ENCODE measurements at places on chromosomes 12 and 14. TPM values are rescaled to one million over a fixed set of nuclear protein-coding genes. Genes with fewer than 3 reads are reported as not detected.
A peak's percentile ranks its signal among the peaks of the same experiment; 100 is the strongest.

DNA sequence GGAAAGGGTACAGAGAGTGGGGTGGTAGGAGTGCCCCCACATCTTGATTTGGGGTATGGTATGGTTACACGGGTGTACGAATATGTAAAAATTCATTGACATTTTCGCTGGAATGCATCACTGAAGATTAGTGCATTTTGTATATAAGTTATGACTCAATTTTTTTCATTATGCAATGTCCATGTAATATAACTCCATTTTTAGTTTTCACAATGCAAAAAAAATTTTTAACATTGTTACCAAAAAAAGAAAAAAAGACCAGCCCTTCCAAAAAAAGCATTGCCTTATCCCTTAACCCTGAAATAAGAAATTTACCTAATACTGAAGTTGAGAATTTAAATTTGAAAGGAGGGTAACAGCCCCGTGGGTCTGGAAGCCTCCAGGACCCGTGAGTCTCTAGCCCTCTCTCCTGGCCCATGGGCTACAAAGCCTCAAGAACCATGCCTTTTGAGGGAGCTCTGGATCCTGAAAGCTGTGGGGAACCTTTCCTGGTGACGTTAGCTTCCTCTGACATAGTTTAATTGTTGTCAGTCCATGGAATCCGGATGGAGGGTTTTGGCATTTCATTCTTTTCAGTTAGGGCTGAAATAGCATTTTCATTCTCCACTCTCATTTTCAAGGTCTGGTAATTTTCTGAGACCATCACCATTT is 55.6 kb upstream of the ACTN1 start:
- DNase-seq = peak; percentile 85

DNA sequence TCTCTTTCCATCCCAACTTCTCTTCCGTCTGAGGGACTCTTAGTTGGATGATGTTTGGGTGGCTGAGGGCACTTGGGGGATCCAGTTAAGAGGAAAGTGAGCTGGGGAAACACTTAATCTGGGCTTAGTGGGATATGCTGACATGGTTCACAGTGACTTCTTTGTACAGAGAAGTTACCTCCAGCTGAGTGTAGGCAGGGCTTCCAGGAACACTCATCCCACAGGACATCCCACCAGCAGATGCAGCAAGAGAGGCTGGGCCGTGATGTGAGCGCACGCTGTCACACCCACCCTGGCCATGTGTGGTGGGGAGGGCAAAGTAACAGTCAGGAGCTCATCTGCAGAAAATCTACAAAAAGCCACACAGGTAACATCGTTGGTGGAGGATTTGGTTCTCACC is 832 bp upstream of the CACNA2D4 start:
- DNase-seq = no peak

- no peak for DNase-seq
Observed at GRCh38 chr14:96676166-96676565, 121.0 kb upstream of the VRK1 start.

DNA sequence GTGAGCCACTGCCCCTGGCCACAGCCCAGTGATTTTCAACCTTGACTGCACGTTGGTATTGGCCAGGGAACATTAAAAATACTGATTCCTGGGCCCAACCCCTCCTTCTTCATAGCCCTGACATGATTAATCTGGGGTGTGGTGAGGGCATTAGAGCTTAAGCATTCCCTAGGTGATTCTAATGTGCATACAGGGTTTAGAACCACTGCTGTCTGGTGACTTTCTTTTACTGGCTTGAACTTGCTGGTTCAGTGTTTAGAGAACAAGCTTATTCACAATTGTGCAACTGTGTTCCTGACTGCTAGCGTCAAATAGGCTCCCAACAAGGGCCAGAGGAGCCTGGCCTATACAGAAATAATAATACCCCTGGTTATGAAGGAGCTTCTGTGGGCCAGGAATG is 488.8 kb upstream of the CCDC196 start:
- no peak for DNase-seq

The ARHGEF25 gene
- 1.6 TPM for total RNA-seq

The CCDC197 gene
- not detected for total RNA-seq

- no peak for DNase-seq
Observed at GRCh38 chr12:24979329-24979728, 30.4 kb upstream of the BCAT1 start.

The LHX5 gene
- total RNA-seq = not detected

The RAB5B gene
- total RNA-seq = 37.2 TPM

GRCh38 chr14:84520711-84521338 is 1009.1 kb upstream of the FLRT2 start:
- DNase-seq = no peak

The DHRS2 gene
- 1.7 TPM for total RNA-seq

The JDP2 gene
- 8.5 TPM for total RNA-seq

The KRT77 gene
- not detected for total RNA-seq

The CIROP gene
- not detected for total RNA-seq

DNA sequence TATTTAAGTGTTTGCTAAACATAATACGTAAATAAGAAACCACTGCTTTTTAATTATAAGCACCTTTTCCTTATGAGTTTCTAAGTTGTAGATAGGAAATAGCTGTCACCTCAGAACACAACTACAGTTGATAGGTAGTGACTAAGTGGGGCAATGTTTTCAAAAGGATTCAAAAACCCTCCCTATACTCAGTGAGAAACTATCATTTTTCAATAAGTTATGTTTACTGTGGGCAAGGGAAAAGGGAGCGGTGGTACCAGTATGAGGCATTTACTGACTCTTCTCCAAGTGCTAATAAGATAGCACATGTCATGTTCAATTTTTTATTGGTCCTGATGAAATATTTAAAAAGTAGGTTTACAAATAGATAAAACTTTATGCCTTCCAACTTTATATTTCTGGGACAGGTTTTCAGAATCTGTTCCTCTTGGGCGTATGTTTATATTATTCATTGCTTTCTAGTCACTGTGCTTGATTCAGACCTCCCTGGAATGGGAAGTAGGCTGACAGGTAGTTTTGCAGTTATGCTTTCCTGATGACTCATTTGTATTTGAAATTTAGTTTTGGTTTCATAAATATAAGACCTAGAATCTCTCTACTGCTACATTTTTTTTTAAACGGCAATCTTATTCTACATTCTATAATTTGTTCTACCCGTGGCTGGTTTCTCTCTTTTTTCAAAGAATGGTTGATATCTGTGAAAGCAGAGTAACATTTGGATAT is 153.1 kb downstream of the TMEM117 start:
- no peak for DNase-seq

DNA sequence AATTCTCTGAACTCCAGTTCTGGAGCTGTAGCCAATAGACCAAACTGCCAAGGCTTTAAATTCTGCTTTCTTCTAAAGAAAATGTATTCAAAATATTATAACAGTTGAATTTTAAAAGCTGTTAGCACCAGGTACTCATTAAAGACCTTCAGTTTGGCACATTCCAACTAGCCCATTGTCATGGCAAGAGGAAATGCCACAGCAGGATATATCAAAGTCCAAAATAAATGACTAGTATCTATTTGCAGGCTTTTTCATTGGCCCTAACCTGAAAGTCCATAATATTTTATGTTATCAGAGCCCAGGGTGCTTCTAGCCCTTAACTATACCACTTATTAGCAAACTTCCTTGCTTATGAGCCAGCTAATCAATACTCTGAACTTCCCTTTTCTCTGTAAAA is 3.1 kb upstream of the RIC8B start:
- DNase-seq = peak; percentile 39

The MYL2 gene
- total RNA-seq = 0.26 TPM

- no peak for DNase-seq
Observed at GRCh38 chr12:104955703-104956102, 2.4 kb downstream of the SLC41A2 start.

GRCh38 chr12:93742110-93742934 is 65.1 kb downstream of the CRADD start:
- peak; percentile 80 for DNase-seq

GRCh38 chr14:25896777-25897176 is 701.1 kb downstream of the NOVA1 start:
- DNase-seq = no peak

GRCh38 chr12:51295651-51296050 is 25.4 kb upstream of the SMAGP start:
- DNase-seq = no peak

DNA sequence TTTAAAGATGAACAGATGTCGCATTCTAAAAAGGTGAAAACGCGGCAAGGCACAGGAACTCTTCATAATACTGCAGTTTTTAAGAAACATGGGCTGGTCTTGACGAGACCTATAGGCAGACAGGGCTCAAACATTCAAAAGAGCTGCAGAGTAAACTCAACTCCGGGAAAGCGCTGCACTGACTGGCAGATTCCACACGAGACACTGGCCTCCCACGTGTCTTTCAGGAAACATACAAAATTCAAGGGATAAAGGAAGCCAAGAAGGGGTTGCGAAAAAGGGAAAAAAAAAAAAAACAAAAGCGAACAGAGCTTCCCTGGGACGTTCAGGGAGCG is 614 bp upstream of the ARF6 start:
- DNase-seq = peak; percentile 77

The WNT1 gene
- not detected for total RNA-seq

- DNase-seq = no peak
Observed at GRCh38 chr12:123059500-123059899, 79.0 kb downstream of the ARL6IP4 start.

- DNase-seq = no peak
Observed at GRCh38 chr12:20262119-20262518, 106.2 kb upstream of the PDE3A start.

The TAS2R30 gene
- 2.0 TPM for total RNA-seq

The KERA gene
- total RNA-seq = not detected

- DNase-seq = peak; percentile 78
Observed at GRCh38 chr12:10364815-10365622, 24.8 kb downstream of the KLRK1 start.

GRCh38 chr14:60845523-60845922 is 111.0 kb downstream of the MNAT1 start:
- DNase-seq = no peak

The SYNDIG1L gene
- total RNA-seq = not detected

DNA sequence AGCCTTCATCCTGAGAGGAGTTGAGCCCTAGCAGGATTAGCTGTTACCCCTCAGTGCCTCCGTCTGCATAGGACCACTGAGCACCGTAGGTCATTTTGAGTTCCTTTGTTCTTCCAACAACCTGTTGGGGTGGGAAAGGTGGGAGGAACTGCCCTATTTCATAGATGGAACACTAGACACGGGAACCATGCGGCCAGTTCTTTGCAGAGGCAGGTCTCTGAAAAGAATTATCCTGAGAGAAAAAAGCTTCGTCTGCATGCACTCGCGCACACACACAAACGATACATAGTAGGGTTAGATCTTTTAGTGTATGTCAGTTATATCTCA is 28.5 kb downstream of the TRAFD1 start:
- no peak for DNase-seq

DNA sequence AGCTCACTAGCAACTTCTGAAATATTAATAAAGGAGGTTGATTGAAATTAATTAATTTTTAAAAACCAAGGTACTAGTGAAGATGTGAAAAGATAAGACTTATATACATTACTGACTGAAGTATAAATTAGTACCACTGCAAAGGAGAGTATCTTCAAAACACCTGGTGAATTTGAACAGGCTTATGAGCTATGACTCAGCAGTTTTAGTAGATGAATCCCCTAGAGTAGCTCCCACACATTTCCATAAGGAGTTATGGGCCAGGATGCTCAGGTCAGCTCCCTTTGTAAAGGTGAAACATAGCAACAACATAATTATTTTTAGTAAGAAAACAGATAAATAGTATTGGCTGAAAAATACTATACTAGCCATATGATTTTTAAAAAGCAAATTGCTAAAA is 218.6 kb downstream of the SYT1 start:
- no peak for DNase-seq

The SERPINA12 gene
- total RNA-seq = not detected

The MYH7 gene
- not detected for total RNA-seq

GRCh38 chr12:88036353-88036965 is 7.3 kb upstream of the C12orf50 start:
- DNase-seq = no peak

The OR6C75 gene
- not detected for total RNA-seq

The GPRC5A gene
- total RNA-seq = 1.8 TPM

- no peak for DNase-seq
Observed at GRCh38 chr12:89951050-89951693, 242.5 kb upstream of the ATP2B1 start.

The ACSM4 gene
- total RNA-seq = not detected

GRCh38 chr12:76927170-76927784 is 48.5 kb upstream of the CSRP2 start:
- DNase-seq = peak; percentile 44

GRCh38 chr14:35202195-35202594 is 79.8 kb downstream of the PRORP start:
- DNase-seq = no peak

The HVCN1 gene
- total RNA-seq = 3.9 TPM

The OTX2 gene
- total RNA-seq = not detected

DNA sequence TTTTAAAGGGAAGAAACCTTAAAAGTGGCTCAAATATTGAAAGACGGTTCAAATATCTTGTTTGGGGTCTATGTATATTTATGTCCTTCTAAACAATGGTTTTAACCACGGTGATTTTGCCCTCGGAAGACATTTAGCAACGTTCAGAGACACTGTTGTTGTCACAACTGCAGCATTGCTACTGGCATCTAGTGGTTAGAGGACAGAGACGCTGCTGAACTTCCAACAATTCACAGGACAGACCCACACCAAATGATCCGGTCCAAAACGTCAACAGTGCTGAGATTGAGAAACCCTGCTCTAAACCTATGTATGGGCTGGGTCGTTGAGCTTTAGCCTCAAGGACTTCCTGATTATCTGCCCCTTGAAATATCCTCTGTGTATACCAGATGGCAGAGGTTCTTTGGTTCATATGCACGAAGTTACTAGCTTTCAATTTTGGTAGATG is 1.7 kb downstream of the ANGEL1 start:
- DNase-seq = peak; percentile 21

The SERPINA10 gene
- not detected for total RNA-seq

DNA sequence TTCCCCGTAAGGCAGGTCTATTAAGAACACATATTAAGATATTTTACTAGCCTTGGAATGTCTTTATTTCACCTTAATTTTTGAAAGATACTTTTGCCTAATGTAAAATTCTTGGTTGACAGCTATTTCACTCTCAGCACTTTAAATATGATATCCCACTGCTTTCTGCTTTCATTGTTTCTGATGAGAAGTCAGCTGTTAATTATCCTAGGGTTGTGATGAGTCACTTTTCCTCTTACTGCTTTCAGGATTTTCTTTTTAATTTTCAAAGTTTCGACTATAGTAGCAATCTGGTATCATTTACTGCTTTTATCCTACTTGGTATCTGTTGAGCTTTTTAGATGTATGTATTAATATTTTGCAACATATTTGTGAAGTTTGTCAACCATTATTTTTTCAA is 578.9 kb upstream of the ATP2B1 start:
- DNase-seq = no peak

GRCh38 chr12:1606021-1606622 is 11.7 kb upstream of the FBXL14 start:
- no peak for DNase-seq

DNA sequence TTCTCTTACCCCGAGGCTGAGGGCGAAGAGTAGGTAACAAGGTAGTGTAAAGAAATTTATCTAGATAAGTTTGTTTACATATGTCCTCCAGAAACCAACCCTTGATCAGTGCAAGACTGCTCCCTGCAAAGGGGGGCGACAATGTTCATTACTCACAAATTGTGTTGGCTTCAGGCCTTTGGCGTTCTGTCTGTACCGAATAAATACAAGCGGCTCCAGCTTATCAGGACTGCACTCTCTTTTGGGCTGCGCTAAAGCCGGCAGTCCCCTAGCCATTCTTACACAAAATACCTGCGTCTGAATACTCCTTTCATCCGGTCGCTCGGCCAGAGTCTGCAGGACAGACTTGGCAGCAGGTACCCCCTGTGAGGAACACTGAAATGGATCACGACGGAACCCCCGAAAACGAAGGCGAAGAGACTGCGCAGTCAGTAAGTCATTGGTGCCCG is 116.4 kb downstream of the PPHLN1 start:
- no peak for DNase-seq

The NAV3 gene
- 2.3 TPM for total RNA-seq
